IMR-90 (cell line): ENCODE measurements at places on chromosomes 16 and 17.

DNA sequence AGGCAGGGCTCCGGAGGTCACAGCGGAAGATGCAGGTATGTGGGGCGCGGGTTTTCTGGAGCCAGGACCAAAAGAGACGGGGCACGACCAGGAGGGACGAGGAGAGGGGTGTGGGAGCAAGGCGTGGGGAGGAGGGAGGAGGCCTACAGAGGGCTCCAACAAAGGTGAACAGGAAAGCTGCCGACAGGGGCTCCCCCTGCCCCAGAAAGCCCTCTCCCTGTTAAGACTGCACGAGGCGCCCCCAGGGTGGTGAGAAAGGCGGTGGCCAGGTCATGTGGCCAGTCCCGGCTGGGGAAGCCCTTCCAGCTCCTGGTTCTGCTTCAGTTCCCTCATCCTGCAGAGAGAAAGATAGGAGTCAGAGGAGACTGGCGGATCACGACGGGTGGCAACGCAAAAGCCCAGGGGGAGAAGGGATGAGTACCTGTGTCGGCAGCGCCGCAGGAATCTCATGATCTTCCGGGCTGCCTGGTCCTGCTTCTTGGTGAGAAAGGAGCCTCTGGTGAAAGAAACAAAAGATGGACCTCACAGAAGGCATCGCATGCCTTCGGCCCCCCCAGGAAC is 949 bp upstream of the SPAG7 start:
- DNase-seq, result no peak

- no peak for DNase-seq
These were observed 98.0 kb downstream of the TBC1D16 start for GRCh38 chr17:79937391-79938335.

- DNase-seq, result no peak
These were observed 221.0 kb upstream of the CDH13 start for GRCh38 chr16:82405736-82406135.

DNA sequence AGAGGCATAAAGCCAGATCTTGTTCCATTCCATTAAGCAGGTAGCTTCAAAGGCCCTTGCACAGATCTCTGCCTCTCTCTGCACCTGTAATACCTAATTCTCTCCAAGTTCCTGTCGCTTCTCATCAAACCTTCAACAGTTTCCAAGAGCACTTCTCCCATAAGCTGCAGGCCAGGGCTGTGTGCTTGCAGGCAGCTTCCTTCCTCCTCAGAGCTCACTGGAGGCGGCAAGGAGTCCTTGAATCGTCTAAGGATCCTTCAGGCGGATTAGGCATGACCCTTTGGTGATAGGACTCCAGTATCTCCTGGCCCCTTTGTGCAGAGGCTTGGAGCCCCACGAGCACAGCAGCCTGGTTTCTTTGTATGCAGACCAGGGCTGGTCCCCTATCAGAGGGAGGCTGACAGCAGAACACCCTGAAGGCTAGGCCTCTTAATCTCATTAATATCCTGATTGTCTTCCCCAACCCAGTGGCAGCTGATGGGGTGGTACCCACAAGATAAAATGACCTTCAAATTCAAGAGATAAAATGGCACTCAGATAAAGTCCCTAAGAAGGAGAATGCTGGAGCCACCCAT is 19.8 kb downstream of the HNF1B start:
- DNase-seq, result no peak

DNA sequence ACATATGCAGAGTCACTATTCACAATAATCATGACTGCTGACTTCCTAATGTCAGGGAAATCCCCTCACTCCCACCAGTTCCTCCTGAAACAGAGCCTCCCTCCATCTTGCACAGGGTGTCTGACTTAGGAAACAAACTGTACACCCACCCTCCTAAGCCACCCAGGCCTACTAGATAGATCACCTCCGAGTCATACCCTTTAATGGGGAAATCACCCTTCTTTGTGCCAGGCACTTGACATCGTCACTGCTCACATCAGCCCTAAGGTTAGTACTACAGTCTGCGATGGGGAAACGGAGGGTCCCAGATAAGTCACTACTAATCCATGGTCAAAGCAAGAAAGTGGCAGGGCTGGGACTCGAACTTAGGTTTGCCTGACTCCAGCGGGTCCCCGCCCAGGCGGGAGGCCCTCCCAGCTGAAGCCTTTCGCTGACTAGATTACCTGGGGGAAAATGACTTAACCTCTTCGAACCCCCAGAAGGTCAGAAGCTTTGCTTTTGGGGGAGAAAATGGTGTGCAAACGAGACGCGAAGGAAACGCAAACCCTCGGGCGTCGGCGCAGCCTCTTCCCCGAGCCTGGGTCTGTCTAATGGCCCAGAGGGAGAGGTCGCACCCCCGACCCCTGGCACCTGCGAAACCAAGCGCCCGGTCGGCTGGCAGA is 3.4 kb upstream of the MLLT6 start:
- DNase-seq, result peak; percentile 71

GRCh38 chr16:67800338-67800926 is 5.9 kb downstream of the RANBP10 start:
- no peak for DNase-seq

- no peak for DNase-seq
These were observed 221.8 kb upstream of the CDH5 start for GRCh38 chr16:66144641-66145040.

DNA sequence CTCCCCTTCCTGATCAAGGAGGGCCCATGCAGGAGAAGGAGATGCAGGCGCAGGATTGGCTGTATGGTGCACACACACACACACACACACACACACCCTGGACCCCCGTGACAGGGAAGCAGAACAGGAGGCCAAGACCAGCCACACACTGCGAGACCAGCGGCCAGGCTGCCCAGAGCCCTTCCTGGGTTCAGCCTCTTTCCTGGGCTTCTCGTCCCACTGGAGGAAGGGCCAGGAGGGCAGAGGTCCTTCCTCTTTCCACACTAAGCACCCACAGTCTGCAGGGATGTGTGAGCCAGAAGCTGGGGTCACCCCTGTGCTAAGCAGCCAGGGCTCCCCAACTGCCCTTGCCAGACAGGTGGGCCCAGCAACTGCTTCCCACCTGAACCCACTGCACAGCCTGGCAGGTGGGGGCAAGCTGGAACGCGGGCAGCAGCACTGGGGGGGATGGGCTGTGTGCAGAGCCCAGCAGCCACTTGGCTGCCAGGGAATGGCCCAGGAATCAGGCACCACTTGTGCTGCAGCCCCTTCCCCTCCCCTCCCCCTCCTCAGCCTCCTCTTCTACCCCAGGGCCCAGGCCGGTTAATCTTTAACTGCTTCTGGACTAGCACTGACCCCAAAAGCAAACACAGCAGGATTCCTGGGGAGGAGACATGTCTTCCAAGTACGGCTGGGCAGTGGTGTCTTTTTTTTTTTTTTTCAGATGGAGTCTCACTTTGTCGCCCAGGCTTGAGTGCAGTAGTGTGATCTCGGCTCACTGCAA is 44.6 kb upstream of the SLC38A10 start:
- DNase-seq, result no peak

DNA sequence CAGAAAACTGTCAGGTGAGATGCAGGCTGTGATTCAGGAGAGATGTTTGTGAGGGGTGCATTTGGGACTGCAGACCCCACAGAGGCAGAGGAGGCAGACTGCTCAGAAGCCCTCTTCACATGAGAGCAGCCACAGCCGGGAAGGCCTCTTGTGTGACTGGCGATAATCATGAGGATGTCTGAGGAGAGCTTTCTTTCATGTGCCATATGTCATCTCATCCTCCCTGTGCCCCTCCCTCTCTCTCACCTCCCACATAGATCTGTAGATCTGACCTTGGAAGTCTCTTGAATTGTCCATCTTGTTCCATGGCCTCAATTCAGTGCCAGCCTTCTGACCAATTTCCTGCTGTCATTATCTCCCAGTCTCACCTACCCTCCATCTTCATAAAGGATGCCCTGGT is 50.5 kb downstream of the EPN2 start:
- no peak for DNase-seq

GRCh38 chr16:70495425-70496182 is 27.8 kb downstream of the COG4 start:
- no peak for DNase-seq

GRCh38 chr16:88965411-88965810 is 11.6 kb downstream of the CBFA2T3 start:
- DNase-seq, result no peak

DNA sequence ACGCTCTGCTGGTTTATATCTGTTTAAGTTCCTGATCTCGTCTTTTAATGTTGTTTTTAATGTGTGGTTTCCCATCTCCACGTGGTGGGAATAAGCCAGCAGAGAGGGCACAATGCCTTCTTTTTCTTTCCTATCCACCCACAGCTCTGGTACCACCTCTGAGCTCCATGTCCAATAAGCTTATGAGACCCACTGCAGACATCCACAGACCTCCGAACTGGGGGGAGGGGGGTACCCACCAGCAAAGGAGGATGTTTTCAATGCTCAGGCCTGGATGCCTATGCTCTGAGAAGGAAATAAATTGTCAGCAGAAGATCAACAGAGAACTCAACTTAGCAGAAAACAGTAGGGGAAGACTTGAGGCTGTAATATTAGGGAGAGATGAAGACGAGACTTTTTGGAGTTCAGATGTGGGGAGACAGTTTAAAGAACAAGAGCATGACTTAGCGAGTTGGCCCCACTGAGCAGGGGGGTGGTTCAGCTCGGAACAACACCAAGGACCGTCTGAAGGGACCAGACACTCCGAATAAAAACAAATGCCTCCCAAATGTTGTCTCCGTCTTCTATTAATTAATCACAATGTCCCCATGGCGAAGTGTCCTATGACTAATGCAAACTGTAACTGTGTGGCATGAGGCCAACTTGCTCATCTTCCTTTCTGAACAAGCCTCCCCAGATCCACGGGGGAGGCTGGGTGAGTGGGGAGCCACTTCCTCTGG is 62.7 kb downstream of the GAS7 start:
- DNase-seq, result peak; percentile 56

DNA sequence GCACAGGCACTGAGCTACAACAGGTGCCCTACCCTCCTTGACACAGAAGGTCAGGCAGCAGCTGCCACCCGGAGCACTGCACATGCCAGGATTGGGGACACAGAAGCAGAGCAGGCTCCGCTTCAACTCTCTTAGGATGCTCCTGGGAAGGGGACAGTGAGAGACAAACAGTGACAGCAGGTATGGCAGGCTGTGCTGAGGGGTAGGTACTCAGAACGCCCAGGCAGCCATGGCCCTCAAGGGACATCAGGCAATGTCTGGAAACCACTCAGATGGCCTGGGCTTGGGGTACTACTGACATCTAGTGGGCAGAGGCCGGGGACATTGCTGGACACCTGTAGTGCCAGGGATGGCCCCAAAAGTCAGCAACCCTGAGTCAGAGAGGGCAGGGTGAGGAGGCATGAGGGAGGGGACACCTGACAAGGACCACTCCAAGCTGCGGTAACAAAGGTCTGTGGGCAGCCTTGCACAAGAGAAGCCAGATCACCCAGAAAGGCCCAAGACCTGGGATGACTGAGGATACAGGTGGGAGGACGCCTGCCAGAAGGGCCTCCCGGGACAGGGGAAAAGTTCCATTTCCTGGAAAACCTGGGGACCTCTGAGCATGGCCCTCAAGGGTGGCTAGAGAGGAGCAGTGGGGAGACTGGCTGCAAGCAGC is 21.2 kb downstream of the PEMT start:
- DNase-seq, result peak; percentile 13

DNA sequence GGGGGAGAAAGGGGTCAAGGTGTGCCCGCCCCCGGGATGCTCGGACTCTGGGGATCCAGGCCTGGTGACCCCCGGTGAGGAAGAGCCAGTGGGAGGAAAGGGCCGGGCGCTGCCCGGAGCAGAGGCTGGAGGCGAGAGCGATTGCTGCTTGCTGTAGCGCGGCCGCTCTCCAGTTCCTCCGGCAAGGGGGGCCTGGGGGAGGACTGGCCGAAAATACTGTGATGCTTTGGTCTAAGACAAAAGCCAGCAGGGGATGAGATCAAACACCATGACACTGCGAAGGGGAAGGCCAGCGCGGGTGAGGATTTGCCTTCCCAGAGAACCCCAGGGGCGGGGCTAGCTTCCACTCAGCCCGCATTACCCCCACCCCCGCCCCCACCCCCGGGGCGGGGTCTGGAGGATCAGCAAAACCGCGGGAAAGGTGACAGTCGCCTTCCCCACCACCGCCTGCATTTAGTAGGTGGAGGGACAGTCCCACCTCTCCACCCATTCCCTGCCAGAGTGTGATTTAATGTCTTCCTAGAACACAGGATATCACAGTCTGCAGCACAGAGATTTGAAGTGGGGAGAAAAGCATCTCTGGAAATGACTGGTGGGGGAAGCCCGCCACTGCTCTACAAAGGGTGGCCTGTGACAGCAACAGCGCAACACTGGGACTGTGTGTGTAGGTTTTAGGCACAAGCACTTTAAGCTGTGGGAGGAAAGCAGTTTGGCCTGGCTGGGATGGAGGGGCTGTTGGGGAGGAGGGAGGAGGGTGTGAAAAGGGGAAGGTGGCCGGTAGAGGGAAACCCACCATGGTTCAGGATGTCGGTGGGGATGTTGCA is 25.7 kb downstream of the MRC2 start:
- peak; percentile 31 for DNase-seq

DNA sequence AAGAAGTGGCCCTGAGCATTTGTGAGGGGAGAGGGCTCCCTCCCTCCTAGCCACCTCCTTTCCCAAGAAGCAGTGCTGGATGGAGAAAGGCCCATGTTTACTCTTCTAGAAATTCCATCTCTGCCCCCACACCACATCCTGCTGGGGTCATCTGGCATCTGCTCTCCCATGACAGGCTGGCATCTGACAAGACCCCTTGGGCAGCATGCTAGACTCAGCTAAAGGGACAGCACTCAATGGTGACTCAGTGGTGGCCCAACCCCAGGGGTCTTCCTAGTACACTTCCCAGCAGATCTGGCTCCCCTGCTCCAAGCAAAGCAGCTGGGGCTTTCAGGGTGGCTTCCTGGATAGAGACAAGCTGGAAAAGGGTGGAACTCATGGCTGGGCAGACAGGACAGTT is 14.4 kb downstream of the SLC38A7 start:
- peak; percentile 35 for DNase-seq

DNA sequence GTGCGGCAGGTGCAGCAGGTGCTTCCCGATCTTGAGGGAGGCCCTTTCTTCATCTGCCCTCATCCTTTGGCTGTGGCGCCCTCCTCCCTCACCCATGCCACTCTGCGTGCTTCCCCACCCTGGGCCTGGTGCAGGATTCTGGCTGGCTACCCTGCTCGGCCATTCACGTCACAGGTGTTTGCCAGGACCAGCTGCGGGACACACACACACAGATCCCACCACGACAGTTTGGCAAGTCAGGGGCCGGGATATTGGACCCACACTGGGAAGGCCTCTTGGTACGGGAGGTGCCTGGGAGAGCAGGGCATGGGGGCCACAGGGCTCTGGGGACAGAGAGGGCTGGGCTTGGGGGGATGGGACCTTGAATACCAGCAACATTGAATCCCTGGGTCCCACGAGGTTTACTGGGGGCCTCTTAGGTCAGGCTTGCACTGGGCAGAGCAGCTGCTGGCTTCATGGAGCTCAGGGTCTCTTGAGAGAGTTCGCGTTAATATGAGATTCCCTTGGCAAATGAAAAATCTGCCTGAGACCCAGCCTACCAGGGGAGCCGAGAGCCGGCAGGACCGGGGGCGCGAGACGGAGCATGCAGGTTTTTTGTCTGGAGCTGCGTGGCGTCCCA is 15.1 kb downstream of the ADCY7 start:
- DNase-seq, result no peak
